Type B pancreatic cell (in vitro differentiated cells): ENCODE measurements at places on chromosomes 16 and 17. TPM values are rescaled to one million over a fixed set of nuclear protein-coding genes. Genes with fewer than 3 reads are reported as not detected.

The TSPAN10 gene
- total RNA-seq, result 1.4 and 3.0 TPM in 2 replicates

The ITGAD gene
- not detected in 2 replicates for total RNA-seq

The C17orf67 gene
- total RNA-seq, result 2.0 and 4.1 TPM in 2 replicates

The RDM1 gene
- 3.9 and 4.4 TPM in 2 replicates for total RNA-seq

The GJC1 gene
- 20.2 and 62.6 TPM in 2 replicates for total RNA-seq

The SHPK gene
- total RNA-seq, result 18.6 and 22.1 TPM in 2 replicates

The FA2H gene
- 5.0 and 7.0 TPM in 2 replicates for total RNA-seq

The ABCA3 gene
- total RNA-seq, result 10.5 and 12.5 TPM in 2 replicates

The FGF11 gene
- total RNA-seq, result 21.8 and 76.0 TPM in 2 replicates

The PAGR1 gene
- total RNA-seq, result 25.5 and 33.5 TPM in 2 replicates

The SEPTIN12 gene
- not detected in 2 replicates for total RNA-seq

The GRB7 gene
- total RNA-seq, result 31.8 and 73.9 TPM in 2 replicates

The PIGQ gene
- 58.2 and 83.5 TPM in 2 replicates for total RNA-seq

The CNTNAP1 gene
- 1.00 and 17.8 TPM in 2 replicates for total RNA-seq

The NPIPB6 gene
- total RNA-seq, result 2.0 and 2.2 TPM in 2 replicates

The RILP gene
- total RNA-seq, result 5.9 and 6.4 TPM in 2 replicates

The ADAMTS18 gene
- total RNA-seq, result 5.5 and 7.9 TPM in 2 replicates
